ENCODE measurements at places on chromosomes 4 and X. TPM values are rescaled to one million over a fixed set of nuclear protein-coding genes. Genes with fewer than 3 reads are reported as not detected.
A peak's percentile ranks its signal among the peaks of the same experiment; 100 is the strongest.

DNA sequence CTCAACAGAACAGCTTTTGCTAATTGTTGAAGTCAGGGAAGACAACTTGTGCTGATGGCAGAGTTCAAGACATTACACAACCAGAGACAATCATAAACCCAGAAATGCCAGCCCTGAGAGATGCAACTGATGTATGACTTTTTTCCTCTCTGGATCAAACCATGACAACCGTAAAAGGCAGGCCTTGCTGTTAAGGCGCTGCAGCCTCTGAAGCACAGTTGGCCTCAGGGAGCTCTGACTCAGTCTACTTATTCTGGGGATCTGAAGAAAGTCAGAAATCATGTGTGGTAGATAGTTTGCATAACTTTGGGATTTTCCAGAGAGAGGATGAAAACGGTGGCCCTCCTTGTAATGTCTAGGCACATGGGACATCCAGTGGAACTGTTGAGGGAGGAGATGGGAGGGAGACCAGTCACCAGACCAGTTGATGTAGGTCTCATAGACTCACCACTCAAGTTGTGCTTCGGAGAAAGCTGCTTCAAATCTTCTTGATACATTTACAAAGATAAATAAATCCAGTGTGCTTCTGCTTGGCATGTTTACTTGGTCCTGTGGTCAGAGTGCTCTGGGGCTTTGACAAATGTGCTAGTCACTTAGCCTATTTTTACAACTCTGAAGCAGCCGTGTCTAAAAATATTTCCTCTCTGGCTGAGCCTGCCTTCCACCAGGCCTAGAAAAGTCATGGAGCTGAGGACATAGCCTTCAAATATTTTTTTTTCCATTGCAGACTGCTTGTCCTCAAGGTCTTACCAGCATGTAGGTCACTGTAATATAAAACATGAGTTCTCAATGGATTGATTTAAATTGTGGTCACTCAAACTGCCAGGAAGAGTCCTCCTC, 7.5 kb downstream of the HADH start:
- no peaks in the 10 kb centered on the region for H3K4me1 ChIP-seq
- H3K27me3 ChIP-seq, result no peaks in the 10 kb centered on the region
- H3K4me3 ChIP-seq, result no peak overlapping the region

DNA sequence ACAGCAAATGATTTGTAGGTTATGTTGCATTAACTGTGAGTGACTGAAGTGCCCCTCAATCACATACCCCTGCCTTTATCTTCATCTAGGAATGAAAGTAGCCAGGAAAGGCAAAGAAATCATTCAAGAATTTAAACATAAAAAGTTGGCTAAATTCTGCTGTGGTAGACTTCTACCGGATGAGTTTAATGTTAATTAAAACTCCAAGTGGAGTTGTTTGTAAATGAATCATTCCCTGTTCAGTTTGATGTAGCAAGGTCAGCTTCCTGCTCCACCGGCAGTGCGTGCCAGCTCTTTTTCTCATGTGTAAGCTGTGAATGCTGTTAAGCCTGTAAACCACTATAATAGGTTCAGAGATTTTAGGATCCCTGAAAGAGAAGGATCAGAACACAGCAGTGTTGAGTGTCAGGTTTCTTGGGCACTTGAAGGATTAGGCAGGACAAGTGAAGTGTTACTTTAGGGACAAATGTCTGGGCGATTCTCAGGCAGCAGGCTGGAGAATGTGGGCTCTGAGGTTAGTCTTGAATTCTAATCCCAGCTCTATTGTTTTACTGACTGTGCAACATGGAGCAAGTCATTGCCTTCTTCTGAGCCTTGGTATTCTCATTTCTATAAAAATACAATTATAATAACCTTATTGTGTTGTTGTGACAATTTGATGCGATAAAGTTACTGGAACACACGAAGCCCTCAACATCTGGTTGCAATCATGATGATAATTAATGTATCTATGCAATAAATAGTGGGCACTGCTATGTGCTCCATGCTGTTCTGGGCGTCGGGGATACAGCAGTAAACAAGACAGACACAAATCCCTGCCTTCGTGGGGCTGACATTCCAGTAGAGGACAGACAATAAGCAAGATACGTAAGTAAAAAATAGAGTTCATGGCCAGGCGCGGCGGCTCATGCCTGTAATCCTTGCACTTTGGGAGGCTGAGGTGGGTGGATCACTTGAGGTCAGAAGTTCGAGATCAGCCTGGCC, 112.0 kb downstream of the SHROOM3 start:
- H3K4me1 ChIP-seq, result no peaks in the 10 kb centered on the region
- H3K27me3 ChIP-seq, result no peaks in the 10 kb centered on the region
- H3K4me3 ChIP-seq, result no peak overlapping the region
- H3K36me3 ChIP-seq, result no peaks in the 10 kb centered on the region

GRCh38 chrX:73215246-73215645, 595 bp upstream of the NAP1L2 start:
- no peaks in the 10 kb centered on the region for H3K4me1 ChIP-seq
- no peaks in the 10 kb centered on the region for H3K27me3 ChIP-seq
- peak overlapping the region; percentile 74 for H3K27ac ChIP-seq
- peak overlapping the region; percentile 39 for H3K4me3 ChIP-seq
- no peak for DNase-seq
- no peaks in the 10 kb centered on the region for H3K36me3 ChIP-seq

GRCh38 chr4:158778156-158778711, 9.4 kb downstream of the FNIP2 start:
- no peaks in the 10 kb centered on the region for H3K36me3 ChIP-seq
- H3K27ac ChIP-seq, result no peak overlapping the region
- no peak for DNase-seq

GRCh38 chrX:40153345-40154249, 55.8 kb upstream of the BCOR start:
- no peaks in the 10 kb centered on the region for H3K4me1 ChIP-seq
- H3K27me3 ChIP-seq, result peaks cover 3% of the 10 kb centered on the region
- DNase-seq, result no peak
- H3K27ac ChIP-seq, result peak overlapping the region; percentile 43
- no peaks in the 10 kb centered on the region for H3K36me3 ChIP-seq

DNA sequence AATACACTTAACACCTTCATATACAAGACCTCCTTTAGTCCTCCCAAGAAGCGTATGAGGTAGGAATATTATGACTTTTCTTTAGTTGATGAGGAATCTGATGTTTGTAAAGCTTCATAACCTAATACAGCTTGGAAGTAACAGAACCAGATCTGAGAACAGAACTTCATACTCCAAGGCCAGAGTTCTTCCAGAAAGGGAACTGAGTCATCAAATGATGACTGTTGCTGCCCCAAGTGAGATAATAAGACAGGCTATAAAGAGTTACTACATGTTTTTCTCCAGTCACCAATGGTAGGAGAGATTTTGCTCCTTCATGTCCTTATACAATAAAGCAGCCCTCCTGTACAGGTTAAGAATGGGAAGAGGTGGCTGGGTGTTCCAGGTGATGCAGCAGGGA, 74.3 kb upstream of the ANXA3 start:
- H3K27ac ChIP-seq, result no peak overlapping the region
- H3K4me1 ChIP-seq, result no peaks in the 10 kb centered on the region
- no peak overlapping the region for H3K4me3 ChIP-seq
- DNase-seq, result no peak
- no peaks in the 10 kb centered on the region for H3K36me3 ChIP-seq

DNA sequence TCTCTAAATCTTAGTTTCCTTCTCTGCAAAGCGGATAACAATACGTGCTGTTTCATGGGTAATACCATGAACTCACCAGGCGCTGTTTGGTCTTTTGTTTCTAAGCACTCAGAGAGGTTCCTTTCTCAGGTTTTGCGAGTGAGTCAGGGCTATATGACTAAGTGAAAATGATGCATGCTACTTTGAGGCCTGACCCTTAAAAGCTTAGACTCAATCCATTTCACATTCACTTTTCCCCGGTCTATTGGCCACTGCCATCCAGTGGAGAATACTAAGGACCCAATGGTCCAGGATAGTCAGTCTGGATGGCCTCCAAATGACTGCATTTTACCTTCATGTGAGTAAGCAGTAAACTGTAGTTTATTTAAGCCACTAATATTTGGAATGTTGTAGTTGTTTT, 400.8 kb upstream of the SLIT2 start:
- no peaks in the 10 kb centered on the region for H3K27me3 ChIP-seq
- H3K4me3 ChIP-seq, result no peak overlapping the region
- H3K4me1 ChIP-seq, result no peaks in the 10 kb centered on the region

- no peak for DNase-seq
- no peak overlapping the region for H3K27ac ChIP-seq
- no peaks in the 10 kb centered on the region for H3K4me1 ChIP-seq
- no peak overlapping the region for H3K4me3 ChIP-seq
- no peaks in the 10 kb centered on the region for H3K27me3 ChIP-seq
Measured at GRCh38 chr4:26432419-26432818, 57.9 kb downstream of the CCKAR start.

- H3K4me3 ChIP-seq, result peak overlapping the region; percentile 78
- peak; percentile 37 for DNase-seq
- H3K36me3 ChIP-seq, result no peaks in the 10 kb centered on the region
- no peaks in the 10 kb centered on the region for H3K4me1 ChIP-seq
Measured at GRCh38 chr4:57110640-57111511, 691 bp upstream of the IGFBP7 start.

GRCh38 chr4:180603791-180604190, 1639.4 kb upstream of the TENM3 start:
- DNase-seq, result no peak
- H3K4me3 ChIP-seq, result no peak overlapping the region
- H3K27me3 ChIP-seq, result no peaks in the 10 kb centered on the region
- H3K27ac ChIP-seq, result no peak overlapping the region
- H3K4me1 ChIP-seq, result no peaks in the 10 kb centered on the region
- no peaks in the 10 kb centered on the region for H3K36me3 ChIP-seq

DNA sequence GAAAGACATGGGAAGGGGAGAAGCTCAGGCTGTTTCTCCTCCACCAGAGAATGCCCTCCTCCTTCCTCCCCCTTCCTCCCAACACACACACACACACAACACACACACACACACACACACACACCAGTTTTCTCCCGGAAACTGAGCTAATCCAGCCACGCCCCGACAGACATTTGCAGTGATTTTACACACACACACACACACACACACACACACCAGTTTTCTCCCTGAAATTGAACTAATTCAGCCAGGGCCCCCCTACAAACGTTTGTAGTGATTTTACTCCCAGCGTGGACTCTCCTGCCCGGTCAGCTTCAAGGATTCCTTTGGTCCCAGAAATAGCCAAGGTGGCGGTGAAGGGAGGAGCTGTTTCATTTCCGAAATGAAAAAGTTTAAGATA, 32.9 kb upstream of the STX18 start:
- H3K27me3 ChIP-seq, result no peaks in the 10 kb centered on the region
- H3K4me3 ChIP-seq, result peak overlapping the region; percentile 60
- no peaks in the 10 kb centered on the region for H3K4me1 ChIP-seq
- H3K36me3 ChIP-seq, result no peaks in the 10 kb centered on the region
- peak; percentile 68 for DNase-seq

DNA sequence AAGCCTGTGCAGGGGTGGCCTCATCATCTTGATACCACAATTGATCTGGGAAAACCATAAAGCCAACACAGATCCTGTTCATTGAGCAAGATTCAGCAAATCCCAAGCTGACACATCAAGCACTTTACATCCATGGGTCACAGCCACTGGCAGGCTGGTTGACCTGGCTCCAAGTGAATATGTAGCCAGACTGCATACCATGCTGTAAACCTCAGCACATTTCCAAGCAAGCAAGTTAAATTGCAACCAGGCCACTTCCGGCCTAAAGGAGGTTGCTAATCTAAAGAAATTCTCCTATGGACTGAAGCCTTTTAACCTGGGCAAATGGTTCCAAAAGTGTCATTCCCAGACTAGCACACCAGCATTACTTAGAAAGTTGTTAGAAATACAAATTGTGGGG, 54.4 kb upstream of the USP26 start:
- no peaks in the 10 kb centered on the region for H3K27me3 ChIP-seq
- no peaks in the 10 kb centered on the region for H3K36me3 ChIP-seq
- no peak overlapping the region for H3K4me3 ChIP-seq
- DNase-seq, result no peak
- H3K27ac ChIP-seq, result no peak overlapping the region

- no peaks in the 10 kb centered on the region for H3K4me1 ChIP-seq
- no peak for DNase-seq
- H3K36me3 ChIP-seq, result no peaks in the 10 kb centered on the region
- H3K4me3 ChIP-seq, result no peak overlapping the region
- peak overlapping the region; percentile 14 for H3K27ac ChIP-seq
Measured at GRCh38 chr4:55399581-55399980, 3.8 kb downstream of the TMEM165 start.

DNA sequence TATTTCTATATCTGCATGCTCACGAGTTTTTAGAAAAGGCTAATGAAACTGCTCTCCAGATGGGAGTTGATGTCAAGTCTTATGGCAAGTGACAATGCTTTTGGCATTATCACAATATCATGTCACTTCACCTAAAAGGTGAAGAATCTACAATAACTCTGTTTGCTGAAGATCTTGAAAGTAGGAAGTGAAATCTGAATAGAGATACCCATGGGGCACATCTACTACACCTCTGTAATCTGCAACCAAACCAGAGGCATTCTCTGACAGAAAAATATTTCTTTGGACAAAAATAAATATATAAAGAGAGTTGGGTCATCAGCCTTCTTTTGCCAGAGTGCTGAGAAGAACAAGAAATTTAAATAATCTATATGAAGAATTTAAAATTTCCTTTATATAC, 3.9 kb upstream of the VAMP7 start:
- H3K27me3 ChIP-seq, result no peaks in the 10 kb centered on the region
- H3K4me3 ChIP-seq, result no peak overlapping the region
- DNase-seq, result no peak
- H3K27ac ChIP-seq, result no peak overlapping the region

- no peak overlapping the region for H3K27ac ChIP-seq
- H3K4me3 ChIP-seq, result no peak overlapping the region
Measured at GRCh38 chrX:8204169-8204935, 33.3 kb upstream of the VCX2 start.

GRCh38 chrX:87664381-87664780, 146.8 kb downstream of the KLHL4 start:
- H3K4me3 ChIP-seq, result no peak overlapping the region
- no peak overlapping the region for H3K27ac ChIP-seq
- H3K4me1 ChIP-seq, result no peaks in the 10 kb centered on the region
- DNase-seq, result no peak

DNA sequence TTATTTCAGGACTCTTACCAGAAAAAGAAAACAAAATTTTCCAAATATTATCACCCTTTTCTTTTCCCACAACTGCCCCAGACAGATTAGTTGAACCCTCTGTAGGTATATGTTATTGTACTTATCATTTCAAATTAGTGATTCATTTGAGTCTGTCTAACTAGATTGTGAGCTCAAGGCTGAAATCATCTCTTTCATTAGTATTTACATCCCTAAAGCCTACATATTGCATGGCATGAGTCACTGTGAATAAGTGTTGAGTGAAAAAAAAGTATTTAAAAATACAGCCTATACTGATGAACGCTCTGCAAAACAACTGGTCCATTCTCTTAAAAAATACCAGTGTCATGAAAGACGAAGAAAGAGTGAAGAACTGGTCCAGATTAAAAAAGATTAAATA, 3.9 kb downstream of the PAGE3 start:
- no peaks in the 10 kb centered on the region for H3K27me3 ChIP-seq
- H3K4me3 ChIP-seq, result no peak overlapping the region
- H3K27ac ChIP-seq, result no peak overlapping the region
- no peaks in the 10 kb centered on the region for H3K36me3 ChIP-seq
- no peaks in the 10 kb centered on the region for H3K4me1 ChIP-seq

- no peak overlapping the region for H3K4me3 ChIP-seq
- H3K4me1 ChIP-seq, result no peaks in the 10 kb centered on the region
- no peak overlapping the region for H3K27ac ChIP-seq
- DNase-seq, result no peak
- H3K36me3 ChIP-seq, result no peaks in the 10 kb centered on the region
Measured at GRCh38 chr4:51833236-51833635, 9.7 kb upstream of the DCUN1D4 start.

Gene PAGE4
- not detected for total RNA-seq

Gene ANOS1
- total RNA-seq, result 1.8 TPM

Gene PDGFRA
- total RNA-seq, result 233 TPM

Gene ADGRG4
- 4.4 TPM for total RNA-seq

Gene ASB5
- total RNA-seq, result 0.28 TPM

Gene TMEM31
- not detected for total RNA-seq

Gene IL1RAPL2
- total RNA-seq, result not detected

Gene CXCL9
- 0.14 TPM for total RNA-seq

Data from uterus (tissue), 4 donors.